ENCODE measurements at places on chromosomes 3 and 15.

GRCh38 chr15:83356501-83357399 is 72.3 kb upstream of the BNC1 start:
- no peak for DNase-seq

GRCh38 chr3:10547841-10548783 is 42.7 kb upstream of the ATP2B2 start:
- no peak for DNase-seq

GRCh38 chr15:40754883-40755811 is at the start of gene RMDN3:
Gene RMDN3 (minus strand): TSS chr15:40755254. CDS start chr15:40754783, 471 bp downstream.
- peak; percentile 95 for DNase-seq

- DNase-seq, result no peak
Measured at GRCh38 chr15:57384816-57385215, 8.5 kb downstream of the CGNL1 start.

DNA sequence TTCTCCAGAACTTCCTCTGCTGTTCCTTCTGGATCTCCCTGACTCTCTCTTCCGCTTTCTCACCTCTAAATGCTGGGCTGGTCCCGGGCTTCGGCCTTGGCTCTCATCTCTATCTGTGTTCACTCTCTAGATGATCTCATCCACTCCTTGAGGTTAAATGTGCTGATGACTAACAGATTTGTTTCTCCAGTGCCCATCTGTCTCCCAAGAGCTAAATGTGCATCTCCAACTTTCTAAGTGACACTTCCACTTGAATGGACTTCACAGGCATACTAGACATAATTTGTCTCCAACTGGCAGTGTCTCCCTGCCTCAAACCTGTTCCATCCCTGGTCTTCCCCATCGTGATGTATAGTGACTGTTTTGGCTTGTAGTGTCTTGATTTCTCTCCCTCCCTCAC is 95.3 kb downstream of the ITPR1 start:
- no peak for DNase-seq

DNA sequence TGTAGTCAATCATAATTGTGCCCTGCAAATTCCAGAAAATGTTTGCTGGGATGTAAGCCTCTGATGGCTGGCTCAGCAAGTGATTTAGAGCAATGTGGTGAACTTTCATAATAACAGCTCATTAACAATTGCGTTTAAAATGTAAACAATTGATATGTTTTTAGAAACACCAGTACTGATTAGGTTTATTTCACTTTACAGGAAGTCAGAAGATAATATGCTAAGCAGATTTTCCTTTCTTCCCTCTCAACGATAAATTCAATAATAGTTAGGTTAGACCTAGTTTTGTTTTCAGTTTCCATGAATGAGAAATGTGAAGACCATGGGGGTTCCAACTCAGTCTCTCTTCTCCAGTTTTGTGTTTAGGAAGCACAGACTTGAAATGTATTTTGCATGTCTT is 71.0 kb downstream of the FHIT start:
- DNase-seq, result no peak

DNA sequence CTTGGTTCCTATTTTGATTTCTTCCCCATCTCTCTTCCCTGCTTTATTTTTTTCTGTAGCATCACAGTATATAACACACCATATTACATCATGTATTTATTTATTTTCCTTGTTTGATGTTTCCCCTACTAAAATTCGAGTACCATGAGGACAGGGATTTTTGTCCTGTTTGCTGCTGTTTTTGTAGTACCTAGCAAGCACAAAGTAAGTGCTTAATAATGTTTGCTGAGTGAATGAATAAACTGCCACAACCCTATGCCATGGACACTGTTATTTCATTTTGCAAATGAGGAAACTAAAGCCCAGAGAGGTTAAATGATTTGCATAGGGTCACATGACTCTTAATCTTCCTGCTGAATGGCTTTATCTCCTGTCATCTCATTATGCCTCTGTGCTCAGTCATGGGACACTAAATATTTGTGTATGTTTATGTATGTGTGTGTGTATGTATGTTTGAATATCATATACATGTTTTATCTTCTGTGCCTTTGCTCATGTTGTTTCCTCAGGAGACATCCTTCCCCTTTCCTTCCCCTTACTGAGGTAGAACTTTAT is 26.1 kb upstream of the MGA start:
- no peak for DNase-seq

Data from CD4-positive, alpha-beta T cell treated with Interleukin-17A for 4 hours (primary cell).